Ecto neural progenitor cell (in vitro differentiated cells): ENCODE measurements at places on chromosomes 1 and 21.

DNA sequence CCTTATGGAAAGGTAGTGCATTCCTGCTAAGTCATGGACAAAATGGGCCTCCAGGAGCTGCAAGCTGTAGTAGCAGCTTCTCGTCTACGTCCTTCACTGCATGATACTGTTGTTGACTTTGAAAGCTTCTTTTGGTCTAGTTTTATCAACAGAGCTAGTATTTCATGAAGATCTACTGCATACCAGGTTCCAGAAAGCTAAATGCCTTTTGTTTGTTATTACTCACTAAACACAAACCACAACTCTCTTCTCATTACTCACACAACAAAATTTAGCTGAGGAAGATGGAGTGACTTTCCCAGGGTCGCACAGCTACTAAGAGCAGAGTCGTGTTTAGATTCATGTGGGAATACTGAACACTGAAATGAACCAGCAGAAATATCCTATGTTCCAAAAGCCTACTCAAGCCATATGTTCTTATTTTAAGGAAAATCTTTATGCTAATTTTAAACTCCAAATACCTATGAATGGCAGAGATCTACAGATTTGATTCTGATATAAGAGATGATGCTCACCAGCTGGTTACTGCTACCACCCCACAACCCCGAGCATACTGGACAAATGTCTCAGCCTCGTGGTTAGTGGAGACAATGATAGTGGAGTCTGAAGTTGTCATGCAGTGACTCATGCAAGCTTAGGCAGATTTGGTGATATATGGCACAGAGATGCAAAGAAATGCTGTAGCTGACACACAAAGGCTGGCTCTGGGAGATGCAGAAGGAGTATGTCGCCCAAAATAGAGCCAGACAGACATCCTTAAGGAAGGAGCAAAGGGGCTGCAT is 20.6 kb downstream of the PGBD2 start:
- no peak for DNase-seq

DNA sequence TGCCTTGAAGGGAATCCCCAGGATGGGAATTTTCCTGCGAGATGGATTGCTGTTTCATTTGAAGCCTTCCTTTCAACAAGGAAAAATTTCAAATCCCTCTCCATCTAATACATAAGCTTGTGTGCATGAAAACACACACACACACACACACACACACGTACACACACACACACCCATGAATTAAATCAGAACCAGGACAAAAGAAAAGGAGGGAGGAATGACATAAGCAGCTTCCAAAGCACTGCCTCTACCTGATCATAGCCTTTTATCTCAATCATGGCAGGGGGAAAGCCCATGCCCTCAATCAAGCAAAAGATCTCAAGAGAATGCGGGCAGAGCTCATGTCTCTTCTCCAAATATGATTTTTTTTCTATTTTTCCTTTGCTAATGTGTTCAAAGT is 139.7 kb downstream of the SLC44A5 start:
- no peak for DNase-seq

GRCh38 chr1:3650248-3651025 is 534 bp upstream of the WRAP73 start:
- DNase-seq, result no peak

DNA sequence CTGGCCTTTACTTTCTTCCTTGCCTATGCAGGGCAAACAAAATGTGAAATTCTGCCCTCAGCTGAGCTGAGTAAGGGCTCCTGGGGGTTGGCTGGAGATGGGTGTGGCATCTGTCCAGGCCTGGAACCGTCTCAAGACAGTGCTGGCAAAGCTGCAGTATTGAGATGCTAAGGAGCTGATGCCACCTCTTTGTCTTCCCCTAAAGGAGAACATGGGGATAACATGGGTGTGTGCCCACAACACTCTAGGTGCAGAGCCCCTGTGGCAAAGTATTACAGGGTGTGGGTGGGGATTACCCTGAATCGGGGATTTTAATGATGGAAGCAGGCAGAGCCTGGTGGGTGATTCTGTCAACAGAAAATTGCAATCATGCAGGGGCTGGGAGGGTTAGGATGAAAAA is 2.5 kb upstream of the ST3GAL3 start:
- no peak for DNase-seq

DNA sequence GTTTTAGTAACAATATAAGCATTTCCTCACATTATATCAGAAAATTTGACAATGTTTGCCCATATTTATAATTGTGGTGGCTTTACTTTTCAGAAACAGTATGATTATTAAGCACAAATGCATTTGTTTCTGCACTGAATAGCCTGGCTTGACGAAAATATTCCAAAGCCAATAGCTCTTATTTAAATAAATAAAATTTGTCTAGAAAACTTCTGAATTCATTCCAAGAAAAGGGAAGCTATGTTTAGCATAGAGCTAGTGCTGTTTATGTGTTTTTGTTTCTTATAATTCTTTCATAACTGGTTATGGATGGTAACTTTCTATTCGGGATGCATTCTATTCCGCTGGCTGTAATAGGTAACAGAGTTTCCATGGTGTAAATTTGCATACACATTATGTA is 268.6 kb downstream of the PTBP2 start:
- no peak for DNase-seq

- DNase-seq, result no peak
These were observed 78.9 kb downstream of the UBE2U start for GRCh38 chr1:64282351-64282750.

- no peak for DNase-seq
These were observed 48.9 kb downstream of the RHOU start for GRCh38 chr1:228784181-228784580.

- no peak for DNase-seq
These were observed 35.7 kb upstream of the BCL9 start for GRCh38 chr1:147505568-147505967.
